T-helper 1 cell (primary cell): ENCODE measurements at places on chromosomes 12 and 14.

DNA sequence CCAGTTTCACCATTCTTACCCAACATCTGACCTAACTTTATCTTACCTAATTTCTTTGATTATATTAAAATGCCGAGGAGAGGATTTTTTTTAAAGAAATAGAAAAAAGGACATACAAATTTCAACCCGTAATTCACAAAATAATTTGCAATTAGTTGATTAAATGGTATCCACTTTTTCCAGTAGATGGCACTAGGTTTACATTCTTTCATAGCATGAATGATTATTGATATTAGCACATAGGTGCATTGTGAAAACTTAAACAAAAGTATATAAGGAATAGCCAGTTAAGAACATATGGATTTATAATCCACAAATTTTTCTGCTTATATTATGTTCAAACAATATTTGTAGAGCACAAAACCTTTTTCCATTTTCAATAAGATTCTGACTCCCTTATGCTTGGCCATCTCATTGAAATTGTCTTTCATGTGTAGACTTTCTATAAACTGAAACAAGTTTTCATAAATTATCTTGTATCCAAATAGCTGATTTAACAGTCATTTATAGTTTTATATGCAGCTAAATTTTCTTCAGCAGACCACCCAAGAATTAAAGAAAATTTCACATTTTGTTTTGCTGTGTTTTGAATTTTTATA lies 35.3 kb downstream of the MSRB3 start:
- DNase-seq = no peak

- peak; percentile 85 for DNase-seq
Measured at GRCh38 chr12:100266585-100266834, 369 bp downstream of the DEPDC4 start.

DNA sequence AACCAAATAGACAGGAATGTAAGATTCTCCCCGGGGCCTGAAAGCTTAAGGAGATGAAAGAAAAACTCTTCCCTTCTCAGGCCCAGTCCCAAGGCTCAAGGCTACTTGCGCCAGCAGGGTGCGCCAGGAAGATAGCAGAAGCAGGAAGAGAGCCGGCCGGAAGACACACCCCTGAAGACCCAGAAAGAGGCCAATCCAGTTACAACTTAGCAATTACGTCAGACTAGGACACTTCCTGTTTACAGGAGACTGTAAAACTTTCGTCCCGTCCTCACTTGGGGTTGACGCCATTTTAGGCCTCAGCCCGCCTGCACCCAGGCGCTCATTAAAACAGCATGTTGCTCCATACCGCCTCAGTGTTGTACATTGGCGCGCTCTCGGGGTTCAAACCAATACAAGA lies 9.4 kb downstream of the COX16 start:
- no peak for DNase-seq

GRCh38 chr14:103692159-103692558 lies 23.1 kb downstream of the XRCC3 start:
- DNase-seq = no peak

GRCh38 chr12:47188576-47189441 lies 109.0 kb upstream of the AMIGO2 start:
- no peak for DNase-seq

DNA sequence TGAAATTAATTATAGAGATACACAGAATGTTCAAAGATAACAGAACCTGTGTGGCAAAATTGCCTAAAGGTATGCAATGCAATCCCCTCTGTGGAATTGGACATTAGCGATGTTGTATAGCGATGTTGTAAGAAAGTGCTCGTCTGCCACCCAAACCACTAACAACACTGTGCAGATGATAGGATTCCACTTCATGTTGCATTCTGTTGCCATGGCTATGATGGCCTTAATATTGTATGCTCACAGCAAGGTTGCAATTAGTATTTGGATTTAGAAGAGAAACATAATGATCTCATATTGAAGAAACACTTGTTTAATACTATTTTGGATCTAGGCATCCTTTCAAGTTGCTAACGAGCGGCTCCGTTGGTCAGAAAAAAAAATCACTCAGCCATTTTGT lies 260.3 kb downstream of the BCAT1 start:
- DNase-seq = no peak

- DNase-seq = peak; percentile 10
Measured at GRCh38 chr12:108730365-108731104, 783 bp downstream of the CORO1C start.

GRCh38 chr14:66143387-66144112 lies 342.6 kb upstream of the CCDC196 start:
- DNase-seq = no peak

DNA sequence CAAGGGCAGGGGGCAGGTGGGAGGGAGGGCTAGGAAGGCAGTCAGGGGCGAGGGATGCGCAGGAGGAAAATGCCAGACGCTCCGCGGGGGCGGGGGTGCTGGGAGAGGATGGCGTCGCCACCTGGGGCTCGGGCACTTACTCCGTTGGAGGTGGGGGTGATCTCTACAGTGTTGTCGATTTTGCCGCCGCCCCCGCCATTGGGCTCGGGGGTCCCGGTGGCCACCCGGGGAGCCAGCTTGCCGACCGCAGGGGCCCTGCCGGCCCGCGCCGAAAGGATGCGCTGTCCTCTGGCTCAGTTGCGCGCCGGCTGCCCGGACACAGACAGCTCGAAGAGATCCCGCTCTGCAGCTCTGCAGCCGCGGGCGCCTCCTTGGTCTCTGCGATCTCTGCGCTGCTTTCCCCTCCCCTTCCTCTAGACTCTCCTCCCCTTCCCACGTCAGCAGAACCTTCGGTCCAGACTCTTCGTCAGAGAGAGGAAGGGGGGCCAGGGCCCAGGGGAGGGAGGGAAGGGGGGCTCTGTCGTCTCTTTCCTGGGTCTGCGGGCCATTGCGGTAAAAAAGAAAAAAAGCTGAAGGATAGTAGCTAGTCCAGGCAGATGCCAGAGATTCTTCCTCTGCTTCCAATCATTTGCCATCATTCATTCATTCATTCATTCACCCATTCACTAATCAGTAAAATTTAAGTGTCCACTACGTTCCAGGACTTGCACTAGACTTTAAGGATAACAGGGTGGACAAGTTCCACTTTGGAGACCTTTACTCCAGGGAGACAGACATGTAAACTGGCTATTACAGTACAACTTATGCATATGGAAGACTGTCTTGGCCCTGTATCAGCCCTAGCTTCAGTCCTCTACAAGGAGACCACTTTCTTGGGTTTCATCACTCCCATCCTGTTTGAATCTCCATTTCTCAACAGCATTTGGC lies at the start of gene SLC22A17:
Gene SLC22A17 (minus strand): TSS at position 382 of the 927 bp plus-strand sequence.
- peak; percentile 39 for DNase-seq

DNA sequence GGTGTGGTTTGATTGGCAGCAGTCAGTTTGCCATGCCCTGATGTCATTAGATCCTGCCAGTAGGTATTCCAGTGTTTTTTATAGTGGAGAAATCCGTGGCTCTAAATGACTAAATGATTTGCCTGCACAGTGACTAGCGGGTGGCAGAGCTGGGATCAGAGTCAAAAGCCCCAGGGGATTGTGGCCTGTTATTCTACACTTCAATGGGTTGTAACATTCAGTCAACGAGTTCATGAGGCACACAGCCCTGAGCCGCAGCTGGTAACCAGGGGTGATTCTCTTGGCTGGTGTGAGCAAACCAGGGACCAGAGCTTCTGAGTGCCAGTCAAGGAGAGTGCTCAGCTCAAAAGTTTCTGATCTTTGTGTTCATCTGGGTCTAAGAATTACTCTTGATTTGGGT lies 1.8 kb downstream of the MYH6 start:
- no peak for DNase-seq
